ENCODE measurements at places on chromosomes 2 and 18.

- no peak for DNase-seq
Observed at GRCh38 chr2:125070726-125071505, 1045.8 kb downstream of the CNTNAP5 start.

GRCh38 chr2:15984368-15985255 is 44.3 kb downstream of the MYCN start:
- no peak for DNase-seq

DNA sequence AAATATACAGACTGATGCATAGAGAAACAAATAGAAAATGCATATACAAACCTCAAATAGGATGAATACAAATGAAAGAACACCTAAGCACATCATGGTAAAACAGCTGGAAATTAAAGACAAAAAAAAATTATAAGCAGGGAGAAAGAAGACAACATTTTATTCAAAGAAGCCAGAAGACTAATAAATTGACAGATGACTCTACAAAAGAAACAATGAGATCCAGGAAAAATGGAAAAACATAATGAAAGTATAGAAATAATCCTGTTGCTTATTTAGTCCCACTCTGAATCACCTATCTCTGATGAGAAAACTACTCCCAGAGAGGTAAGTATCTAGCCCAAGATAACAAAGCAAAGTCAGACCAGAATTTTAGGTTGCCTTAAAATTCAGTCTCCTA is 143.4 kb downstream of the RBM43 start:
- DNase-seq = no peak

GRCh38 chr2:137208431-137208891 is 443.1 kb downstream of the THSD7B start:
- no peak for DNase-seq

DNA sequence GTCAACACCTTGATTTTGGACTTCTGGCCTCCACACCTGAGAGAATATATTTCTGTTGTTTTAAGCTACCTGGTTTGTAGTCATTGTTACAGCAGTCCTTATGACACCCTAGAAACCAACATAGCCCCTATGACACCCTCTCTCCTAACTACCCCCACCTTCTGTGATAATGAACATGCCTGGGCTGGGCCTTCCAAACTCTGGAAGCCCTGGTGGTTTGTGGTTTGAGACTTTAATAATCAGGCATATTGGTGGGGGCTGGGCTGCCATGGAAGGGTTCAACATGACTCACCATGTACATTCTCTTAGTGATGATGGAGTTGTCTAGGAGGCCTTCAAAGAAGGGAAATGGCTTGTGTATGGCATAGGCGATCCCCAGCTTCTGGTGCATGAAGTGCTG is 3.3 kb downstream of the SP110 start:
- DNase-seq = no peak

DNA sequence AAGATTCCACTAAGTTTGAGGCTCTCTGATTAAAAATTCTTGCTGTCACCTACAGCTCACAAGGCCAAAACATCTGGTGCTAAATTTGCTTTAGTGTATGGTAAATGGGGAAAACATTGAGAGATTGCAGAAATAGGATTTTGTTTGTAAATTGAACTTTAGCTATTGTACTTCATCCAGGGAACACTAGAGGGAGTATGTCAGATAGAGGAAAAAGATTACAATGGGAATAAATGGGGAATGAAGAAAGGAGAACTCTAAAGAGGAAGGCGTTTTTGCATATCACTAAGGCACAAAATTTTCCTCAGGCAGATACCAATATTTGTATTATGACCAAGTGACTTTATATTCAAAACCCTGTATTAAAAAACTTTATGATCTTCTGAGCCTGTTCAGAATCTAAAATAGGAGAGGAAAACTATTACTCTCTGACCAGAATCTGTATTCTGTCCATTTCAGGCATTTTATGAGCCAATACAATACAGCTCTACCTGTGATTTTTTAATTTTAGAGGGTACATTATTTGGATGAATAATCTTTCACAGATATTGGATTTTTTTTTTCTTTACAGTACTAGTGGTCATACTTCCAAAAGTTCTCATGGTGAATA is 52.3 kb upstream of the ITGB6 start:
- DNase-seq = no peak

- no peak for DNase-seq
Observed at GRCh38 chr2:122706757-122707223, 951.3 kb downstream of the TSN start.
